Gastrocnemius medialis (tissue), 4 donors: ENCODE measurements at places on chromosomes 7 and 10. TPM values are rescaled to one million over a fixed set of nuclear protein-coding genes. Genes with fewer than 3 reads are reported as not detected.
A peak's percentile ranks its signal among the peaks of the same experiment; 100 is the strongest.

DNA sequence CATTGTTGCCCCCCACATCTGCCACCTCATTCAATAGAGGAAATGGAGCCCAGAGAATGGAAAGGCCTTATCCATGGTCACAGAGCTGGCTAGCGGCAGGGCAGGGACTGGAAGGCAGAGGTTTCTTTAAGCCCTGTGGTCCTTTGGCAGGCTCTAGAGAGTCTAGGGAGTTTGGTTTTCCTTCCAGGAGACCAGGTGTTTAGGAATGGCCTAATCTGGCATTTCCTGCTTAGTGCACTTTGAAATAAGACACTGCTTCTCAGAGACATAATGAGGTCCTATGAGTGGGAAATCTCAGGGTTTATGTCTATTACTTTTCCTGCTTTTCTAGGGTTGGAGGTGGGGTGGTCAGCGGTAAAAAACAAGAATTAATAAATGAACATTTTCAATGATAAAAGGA, 6.1 kb downstream of the MARVELD1 start:
- peaks cover 9% of the 10 kb centered on the region for H3K4me1 ChIP-seq
- no peak for DNase-seq
- peaks cover 6% of the 10 kb centered on the region for H3K27me3 ChIP-seq
- H3K36me3 ChIP-seq, result no peaks in the 10 kb centered on the region

DNA sequence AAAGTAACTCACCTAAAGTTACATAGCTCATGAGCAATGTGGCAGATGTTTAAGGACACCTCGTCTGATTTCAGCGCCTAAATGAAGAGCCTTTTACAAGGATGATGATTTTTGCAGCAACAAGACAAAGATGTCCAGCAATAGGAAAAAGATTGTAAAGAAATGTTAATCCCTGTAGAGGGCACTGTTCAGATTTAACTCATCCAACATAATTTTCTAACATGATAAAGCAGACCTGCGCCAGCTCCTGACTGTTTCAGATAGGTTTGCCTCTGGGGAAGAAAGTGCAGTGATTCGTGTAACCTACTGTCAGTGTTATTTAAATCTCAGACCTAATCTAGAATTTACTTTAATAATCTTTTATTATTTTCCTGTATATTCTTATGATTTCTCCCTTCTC, 595.2 kb downstream of the AUTS2 start:
- no peak for DNase-seq
- no peaks in the 10 kb centered on the region for H3K4me1 ChIP-seq
- H3K4me3 ChIP-seq, result no peak overlapping the region
- no peaks in the 10 kb centered on the region for H3K36me3 ChIP-seq
- H3K27ac ChIP-seq, result no peak overlapping the region

LHPP gene
- total RNA-seq, result 16.0 TPM

LRRC4 gene
- 0.91 TPM for total RNA-seq

- no peaks in the 10 kb centered on the region for H3K4me1 ChIP-seq
- H3K4me3 ChIP-seq, result no peak overlapping the region
- DNase-seq, result peak; percentile 53
- no peaks in the 10 kb centered on the region for H3K36me3 ChIP-seq
- H3K27me3 ChIP-seq, result no peaks in the 10 kb centered on the region
Measured at GRCh38 chr7:17696422-17696821, 243.9 kb downstream of the SNX13 start.

GRCh38 chr7:29196971-29197595, 2.5 kb downstream of the CHN2 start:
- H3K4me1 ChIP-seq, result peaks cover 13% of the 10 kb centered on the region
- no peak for DNase-seq
- H3K27me3 ChIP-seq, result no peaks in the 10 kb centered on the region

LRWD1 gene
- total RNA-seq, result 7.5 TPM

DNA sequence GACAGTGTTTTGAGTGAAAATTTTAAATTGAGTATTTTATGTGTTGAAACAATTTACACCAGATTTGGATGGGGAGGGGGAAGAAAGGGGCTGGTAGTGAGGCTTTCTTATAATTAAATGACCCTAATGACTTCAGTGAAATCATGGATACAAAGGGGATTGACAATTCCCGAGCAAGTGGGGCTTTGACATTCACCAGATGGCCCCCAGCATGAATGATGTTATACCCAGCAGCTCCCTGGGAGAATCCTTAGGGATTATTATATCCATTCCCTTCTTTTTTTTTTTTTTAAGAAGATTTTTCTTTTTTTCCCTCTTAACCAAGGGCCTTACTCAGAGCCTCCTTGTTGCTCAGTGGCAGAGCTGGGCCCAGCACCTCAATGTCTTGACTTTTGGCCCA, 17.9 kb downstream of the PLPP4 start:
- H3K27ac ChIP-seq, result no peak overlapping the region
- no peaks in the 10 kb centered on the region for H3K36me3 ChIP-seq
- DNase-seq, result no peak

- H3K4me3 ChIP-seq, result no peak overlapping the region
- H3K36me3 ChIP-seq, result no peaks in the 10 kb centered on the region
- H3K4me1 ChIP-seq, result no peaks in the 10 kb centered on the region
- no peak overlapping the region for H3K27ac ChIP-seq
Measured at GRCh38 chr10:110378533-110379108, 73.9 kb upstream of the SMNDC1 start.

LFNG gene
- total RNA-seq, result 5.9 TPM

ZNF138 gene
- total RNA-seq, result 8.1 TPM
